ENCODE measurements at places on chromosomes 12 and 14. TPM values are rescaled to one million over a fixed set of nuclear protein-coding genes. Genes with fewer than 3 reads are reported as not detected.

- DNase-seq = peak; percentile 52
Measured at GRCh38 chr14:105281371-105282097, 19.3 kb downstream of the BRF1 start.

GRCh38 chr12:77861317-77861716 lies 30.6 kb downstream of the NAV3 start:
- DNase-seq = no peak

DNA sequence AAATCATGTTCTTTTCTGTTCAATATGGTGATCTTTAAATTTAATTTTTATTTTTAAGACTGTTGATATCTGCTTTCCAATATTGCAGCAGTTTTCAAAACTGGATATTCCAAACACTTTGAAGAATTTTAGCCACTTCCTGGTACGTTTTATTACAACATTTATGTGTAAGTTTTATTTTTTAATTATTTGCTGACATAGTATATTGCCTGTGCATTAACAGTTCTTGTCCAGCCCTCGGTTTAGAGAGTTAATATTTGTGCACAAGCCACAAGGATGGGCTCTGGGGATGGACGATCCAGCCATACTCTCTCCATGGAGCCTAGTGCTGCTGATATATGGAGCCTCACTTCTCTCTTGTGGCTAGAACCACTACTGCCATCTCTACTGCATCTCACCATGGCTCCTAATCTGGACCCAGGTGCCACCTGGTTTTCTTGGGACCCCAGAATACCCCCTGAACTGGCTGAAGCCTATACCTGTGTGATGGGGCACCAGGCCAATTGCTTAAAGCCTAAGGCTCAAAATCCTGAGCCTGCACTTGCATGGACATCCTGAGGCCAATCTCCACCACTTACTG lies 262.5 kb downstream of the RASSF9 start:
- no peak for DNase-seq

The C12orf60 gene
- 0.27 TPM for total RNA-seq

The RNF31 gene
- total RNA-seq = 103 TPM

- no peak for DNase-seq
Measured at GRCh38 chr14:104596927-104597351, 7.6 kb downstream of the TMEM179 start.

The ATF1 gene
- total RNA-seq = 28.3 TPM

DNA sequence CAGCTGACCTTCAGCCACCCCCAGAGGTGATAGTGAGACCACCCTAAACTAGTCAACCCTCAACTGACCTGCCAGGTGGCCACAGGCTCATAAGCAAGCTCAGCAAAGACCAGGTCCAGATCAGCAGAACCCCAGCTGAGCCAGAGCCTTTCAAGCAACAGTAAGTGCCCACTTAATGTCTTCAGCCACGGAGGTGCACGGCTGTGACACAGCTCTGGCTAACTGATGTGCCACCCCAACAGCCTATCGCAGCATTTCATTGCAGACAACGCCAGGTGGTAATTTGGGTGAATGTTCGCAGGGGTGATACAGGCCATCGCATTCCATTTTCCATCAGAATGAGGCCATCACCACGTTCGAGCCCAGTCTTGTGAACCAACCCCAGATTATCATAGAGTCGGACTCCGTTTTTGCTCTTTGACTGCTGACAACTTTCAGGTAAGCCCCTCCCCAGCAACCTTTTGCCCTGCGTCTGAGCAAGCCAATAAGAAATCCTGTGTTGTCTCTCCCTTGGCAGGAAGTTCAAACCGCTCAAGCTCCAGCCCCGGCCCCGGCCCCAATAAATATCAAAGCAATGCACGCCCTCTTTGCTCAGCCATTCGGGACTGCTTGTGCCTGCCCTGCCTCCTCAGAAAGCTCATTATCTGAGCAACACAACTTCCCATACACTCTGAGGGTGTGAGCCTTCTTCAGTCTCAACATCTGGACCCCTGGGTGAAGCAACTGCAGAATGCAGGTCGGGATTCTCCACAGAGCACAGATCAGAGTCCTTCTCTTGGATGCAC lies 44.4 kb downstream of the JAG2 start:
- DNase-seq = no peak

The SLC17A8 gene
- total RNA-seq = not detected

The GPR132 gene
- 13.5 TPM for total RNA-seq

- DNase-seq = no peak
Measured at GRCh38 chr14:87698481-87698880, 294.5 kb downstream of the GALC start.

DNA sequence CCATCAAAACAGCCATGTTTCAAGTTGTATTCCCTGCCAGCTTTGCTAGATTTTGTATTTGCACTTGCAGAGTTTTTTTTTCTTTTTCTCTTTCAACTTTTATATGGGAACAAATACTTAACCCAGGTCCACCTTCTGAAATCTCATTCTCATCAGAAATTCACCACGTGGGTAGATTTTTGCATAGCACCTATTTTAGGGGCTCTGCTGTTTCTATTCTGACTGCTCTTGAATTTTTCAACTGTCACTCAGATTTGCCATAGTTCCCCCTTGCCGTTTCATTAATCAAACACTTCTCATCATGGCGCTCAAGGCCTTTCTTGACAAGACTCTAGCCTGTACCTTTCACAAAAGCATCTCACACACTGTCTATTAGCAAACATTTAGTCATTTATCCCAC lies 767.2 kb downstream of the VRK1 start:
- no peak for DNase-seq
